Posterior vena cava (tissue), 2 donors: ENCODE measurements at places on chromosomes 7 and 10. TPM values are rescaled to one million over a fixed set of nuclear protein-coding genes. Genes with fewer than 3 reads are reported as not detected.

ACHE gene
- 9.4 TPM for total RNA-seq

MYOZ1 gene
- total RNA-seq: 3.3 TPM

HOXA6 gene
- total RNA-seq: 8.6 TPM

DNA sequence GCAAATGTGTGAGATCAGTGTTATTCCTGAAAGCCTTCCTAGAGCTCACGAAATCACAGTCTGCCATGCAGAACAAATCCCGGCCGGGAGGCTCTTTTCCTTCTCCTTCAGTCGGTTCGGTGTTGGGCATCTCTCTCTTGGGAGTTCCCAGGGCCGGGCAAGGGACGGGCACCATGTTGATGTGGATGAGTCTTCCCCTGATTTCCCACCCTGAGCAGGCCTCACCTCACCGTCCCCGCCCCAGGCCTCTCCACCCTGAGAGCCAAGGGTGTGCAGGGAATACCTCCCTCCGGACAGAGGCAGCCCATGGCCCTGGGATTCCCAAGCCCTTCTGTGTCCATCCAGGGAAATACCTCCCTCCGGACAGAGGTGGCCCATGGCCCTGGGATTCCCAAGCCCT lies 28.0 kb upstream of the DIP2C start:
- DNase-seq: no peak

DNA sequence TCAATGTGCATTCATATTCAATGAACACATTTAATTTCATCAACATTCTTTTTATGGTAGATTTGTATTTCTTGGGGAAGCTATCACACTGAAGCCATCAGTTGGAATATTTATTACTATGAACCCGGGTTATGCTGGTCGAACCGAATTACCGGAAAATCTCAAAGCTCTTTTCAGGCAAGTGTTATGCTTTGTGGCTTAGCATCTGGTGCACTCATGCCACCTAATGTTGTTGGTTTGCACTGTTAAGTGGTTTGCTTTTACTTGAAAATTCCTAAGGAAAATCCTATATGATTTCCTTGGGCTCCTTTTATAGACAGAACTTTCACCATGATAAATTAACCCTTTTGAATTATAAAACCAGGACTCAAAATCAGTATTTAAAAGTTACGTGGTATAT lies 147.9 kb downstream of the DNAH11 start:
- DNase-seq: no peak

DNA sequence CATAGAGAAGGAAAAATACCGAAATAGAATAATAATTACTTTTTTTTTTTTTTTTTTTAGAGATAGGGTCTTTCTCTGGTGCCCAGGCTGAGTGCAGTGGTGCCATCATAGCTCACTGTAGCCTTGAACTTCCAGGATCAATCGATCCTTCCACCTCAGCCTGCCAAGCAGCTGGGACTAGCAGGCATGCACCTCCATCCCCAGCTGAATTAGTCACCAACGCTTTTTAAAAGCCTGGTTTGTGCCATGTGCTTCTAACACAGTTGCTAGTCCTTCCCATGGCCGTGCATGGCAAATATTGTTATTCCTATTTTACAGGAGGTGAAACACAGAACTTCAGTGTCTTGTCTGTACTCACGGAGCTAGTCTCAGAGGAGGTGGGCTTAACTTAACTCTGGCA lies 23.2 kb downstream of the LYZL2 start:
- DNase-seq: no peak

DNA sequence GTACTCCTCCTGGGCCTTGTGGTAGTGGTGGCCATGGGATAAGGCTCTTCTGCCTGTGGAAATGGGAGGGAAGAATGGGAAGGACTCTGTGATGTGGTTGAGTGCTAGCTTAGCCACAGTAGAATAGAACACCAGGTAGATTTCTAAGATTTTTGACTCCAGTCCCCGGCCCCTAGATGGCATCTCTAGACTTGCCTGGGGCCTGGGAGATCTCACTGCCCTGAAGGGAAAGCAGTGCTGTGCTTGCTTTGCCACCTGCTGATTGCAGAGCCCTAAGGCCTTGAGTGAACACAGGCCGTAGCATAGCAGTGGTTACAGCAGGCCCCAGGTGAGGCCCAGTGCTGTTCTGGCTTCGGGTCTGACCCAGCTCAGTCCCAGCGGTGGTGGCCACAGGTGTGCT lies 252.0 kb downstream of the TCF7L2 start:
- no peak for DNase-seq

GRCh38 chr7:96728139-96728538 lies 18.5 kb upstream of the SEM1 start:
- no peak for DNase-seq

DNA sequence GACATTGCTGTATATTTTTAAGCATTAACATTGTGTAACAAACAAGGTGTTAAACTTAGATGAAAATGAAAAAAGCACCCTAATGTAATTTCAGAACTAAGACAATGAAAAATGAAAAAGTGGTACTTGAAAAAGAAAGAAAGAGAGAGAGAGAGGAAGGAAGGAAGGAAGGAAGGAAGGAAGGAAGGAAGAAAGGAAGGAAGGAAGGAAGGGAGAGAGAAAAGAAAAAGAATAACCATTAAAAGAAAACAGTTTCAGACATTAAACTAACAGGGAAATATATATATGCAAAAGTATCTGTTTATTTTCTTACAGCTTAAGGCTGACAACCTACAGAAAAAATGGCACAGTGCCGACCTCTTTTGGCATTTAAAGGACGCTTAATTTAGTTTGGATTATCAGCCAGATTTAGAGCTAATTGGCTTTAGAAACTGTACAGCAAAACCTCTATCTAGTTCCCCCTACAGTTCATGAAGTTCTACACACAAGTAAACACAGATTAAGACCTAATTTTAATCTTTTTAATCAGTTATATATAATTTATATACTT lies 13.8 kb downstream of the MTERF1 start:
- DNase-seq: no peak

- no peak for DNase-seq
These were observed 98.1 kb downstream of the MYOF start for GRCh38 chr10:93384006-93384405.

DNA sequence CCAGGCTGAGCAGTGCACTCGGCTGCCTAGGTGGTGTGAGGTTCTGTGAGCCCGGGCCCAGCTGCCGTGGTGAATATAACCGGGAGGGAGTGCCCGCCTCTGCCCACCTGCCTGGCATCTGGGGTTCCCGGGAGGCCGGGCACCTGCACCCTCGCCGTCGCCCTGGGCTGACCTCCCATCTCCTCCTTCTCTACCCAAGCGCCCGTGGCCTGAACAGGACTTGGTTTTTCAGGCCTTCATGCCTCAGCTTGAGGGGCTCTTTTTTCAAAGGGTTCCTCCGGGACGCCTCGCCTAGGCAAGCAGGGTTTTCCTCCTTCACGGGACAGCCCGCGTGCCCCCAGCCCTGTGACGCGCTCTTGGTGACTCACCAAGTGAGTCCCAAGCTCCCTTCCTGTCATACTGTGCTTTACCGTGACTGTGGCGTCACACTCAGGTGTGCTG lies 9.9 kb downstream of the INPP5A start:
- DNase-seq: peak; percentile 73

- DNase-seq: no peak
These were observed 134.7 kb downstream of the MGMT start for GRCh38 chr10:129601737-129602136.

GRCh38 chr7:72805526-72806494 lies 22.2 kb downstream of the TYW1B start:
- no peak for DNase-seq

DNA sequence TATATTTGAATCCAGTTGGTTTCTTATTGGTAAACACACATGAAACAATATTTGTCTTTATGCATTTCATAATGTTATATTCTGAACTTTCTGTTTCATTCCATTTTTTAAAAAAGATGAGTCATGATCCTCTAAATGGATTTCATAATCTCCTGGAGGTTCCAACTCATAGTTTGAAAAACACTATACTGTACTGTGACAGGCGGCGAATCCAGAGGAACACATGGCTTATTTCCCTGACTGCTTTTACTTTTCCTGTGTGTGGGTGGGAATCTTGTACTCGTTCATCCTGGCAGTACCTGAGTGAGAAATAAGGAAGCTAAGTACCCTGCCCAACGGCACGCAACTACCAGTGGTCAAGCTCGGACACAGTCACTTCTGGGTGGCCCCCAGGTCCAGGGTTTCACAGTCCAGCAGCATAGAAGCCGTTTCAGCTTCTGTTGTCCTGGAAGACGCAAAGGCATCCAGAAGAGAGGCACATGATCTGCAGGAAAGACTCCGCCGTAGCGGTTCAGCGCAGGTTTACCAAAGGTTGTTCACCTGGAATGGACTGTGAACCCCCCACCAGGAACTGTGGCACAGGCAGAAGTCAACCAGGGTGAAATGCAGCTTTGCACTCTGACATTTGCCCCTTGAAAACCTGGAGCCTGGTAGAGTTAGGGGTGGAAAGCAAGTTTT lies 117.7 kb downstream of the CCNY start:
- no peak for DNase-seq

- DNase-seq: no peak
These were observed 47.9 kb upstream of the SKAP2 start for GRCh38 chr7:26912338-26912737.

DNA sequence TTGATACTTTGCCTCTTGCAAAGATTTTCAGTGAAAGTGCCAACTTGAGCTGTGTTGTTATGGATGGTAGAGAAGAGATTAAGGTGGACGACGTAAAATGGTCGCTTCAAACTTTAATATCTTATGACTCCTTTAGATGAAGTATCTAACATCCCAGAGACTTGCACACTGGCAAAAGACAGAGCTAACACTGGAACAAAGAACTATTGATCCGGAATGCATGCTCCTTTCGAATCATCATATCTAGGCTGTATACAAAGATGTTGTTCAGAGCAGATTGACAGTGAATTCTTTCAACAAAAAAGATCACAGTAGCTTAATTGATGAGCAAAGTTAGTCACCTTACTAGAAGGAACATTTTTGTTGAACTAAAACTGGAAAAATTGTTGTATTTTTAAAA lies 592.7 kb downstream of the NXPH1 start:
- DNase-seq: no peak
